ENCODE measurements at places on chromosomes 2 and 18. TPM values are rescaled to one million over a fixed set of nuclear protein-coding genes. Genes with fewer than 3 reads are reported as not detected.

DNA sequence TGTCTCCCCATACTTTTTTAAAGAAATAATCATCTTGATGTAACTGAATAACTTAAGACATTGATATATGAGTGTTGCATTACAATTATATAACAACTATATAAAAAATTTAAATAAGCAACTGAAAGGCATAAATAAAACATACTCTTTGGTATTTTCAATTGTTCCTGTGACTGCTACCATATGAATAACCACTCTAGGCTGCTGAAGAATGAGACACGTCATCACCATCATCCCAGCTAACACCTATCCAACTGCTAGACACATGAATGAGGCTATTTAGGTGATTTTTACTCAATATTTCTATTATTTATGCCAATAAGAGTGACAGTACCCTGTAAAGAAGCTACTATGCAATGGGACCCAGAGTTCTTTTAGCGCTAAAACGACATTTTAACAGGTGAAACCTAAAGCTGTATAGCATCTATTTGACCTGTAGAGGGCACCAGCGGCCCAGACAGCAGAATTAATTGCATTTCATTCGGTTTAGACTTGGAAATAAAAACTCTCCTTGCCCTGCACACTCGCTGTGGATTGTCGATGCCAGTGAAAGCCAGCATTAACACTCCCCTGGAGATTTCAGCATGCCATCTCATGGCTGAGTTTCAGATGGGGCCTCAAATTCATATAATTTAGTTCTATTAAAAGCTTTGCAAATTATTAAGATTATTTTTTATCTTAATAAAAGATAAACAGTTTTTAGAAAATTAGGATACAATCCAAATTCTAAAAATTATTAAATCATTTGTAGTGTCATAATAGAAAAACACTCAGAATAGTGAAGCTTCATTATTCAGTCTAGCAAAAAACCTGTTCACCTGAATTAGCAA is 89.4 kb upstream of the MAP2 start:
- H3K4me3 ChIP-seq = no peak overlapping the region
- no peaks in the 10 kb centered on the region for H3K36me3 ChIP-seq
- no peaks in the 10 kb centered on the region for H3K4me1 ChIP-seq
- no peaks in the 10 kb centered on the region for H3K27me3 ChIP-seq
- DNase-seq = no peak

DNA sequence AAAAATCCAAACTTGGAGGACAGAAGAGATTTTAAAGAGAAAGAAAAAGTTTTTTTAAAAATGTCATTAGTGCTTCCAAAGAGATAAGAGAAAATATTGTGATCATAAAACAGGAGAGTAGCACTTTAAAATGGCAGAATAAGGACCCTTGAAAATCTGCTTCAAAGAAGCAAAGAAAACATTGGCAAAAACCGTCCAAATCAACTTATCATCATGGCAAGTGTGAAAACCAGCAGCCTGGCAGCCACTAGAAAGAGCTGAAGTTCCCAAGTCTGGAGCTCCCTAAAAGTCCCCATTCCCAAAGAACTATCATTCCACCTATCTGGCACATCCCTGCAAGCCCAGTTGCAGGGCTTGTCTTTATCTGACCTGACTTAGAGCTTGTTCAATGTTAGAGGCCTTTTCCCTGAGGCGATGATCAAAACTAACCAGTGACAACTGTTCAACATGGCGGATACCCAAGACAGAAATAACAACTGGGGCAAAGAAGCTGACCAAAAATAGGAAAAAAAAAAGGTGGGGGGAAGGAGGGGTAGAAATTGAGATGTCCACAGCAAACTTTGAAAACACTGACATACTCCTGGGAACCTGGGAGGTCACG is 24.6 kb upstream of the RNU4ATAC start:
- H3K27ac ChIP-seq = no peak overlapping the region
- H3K36me3 ChIP-seq = no peaks in the 10 kb centered on the region
- no peaks in the 10 kb centered on the region for H3K27me3 ChIP-seq
- no peak for DNase-seq
- H3K4me1 ChIP-seq = peaks cover 26% of the 10 kb centered on the region

The GATA6 gene
- 92.8 TPM for total RNA-seq

DNA sequence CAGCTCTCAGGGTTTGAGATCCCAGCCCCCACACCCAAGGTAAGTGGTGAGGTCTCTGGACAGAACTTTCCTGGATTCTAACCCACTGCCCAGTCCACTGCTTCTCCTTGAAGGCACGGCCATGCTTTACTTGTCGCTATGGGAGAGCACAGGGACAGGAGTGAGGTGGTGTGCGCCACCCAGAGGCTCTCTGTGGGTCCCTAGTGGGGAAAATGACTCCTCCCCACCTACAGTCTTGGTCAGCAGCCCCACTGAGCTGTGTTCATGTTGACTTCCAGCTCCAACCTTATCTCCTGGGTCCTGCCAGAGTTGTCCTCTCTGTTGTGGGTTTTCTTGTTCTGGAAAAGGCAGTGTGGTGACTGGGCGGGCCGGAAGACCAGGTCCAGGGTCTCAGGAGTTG is 11.1 kb downstream of the TET3 start:
- H3K27ac ChIP-seq = no peak overlapping the region
- no peak overlapping the region for H3K4me3 ChIP-seq
- no peaks in the 10 kb centered on the region for H3K36me3 ChIP-seq
- DNase-seq = no peak
- no peaks in the 10 kb centered on the region for H3K4me1 ChIP-seq

The DQX1 gene
- not detected for total RNA-seq

GRCh38 chr2:85188852-85189251 is 55.7 kb downstream of the TCF7L1 start:
- no peaks in the 10 kb centered on the region for H3K4me1 ChIP-seq
- H3K36me3 ChIP-seq = no peaks in the 10 kb centered on the region
- H3K27me3 ChIP-seq = no peaks in the 10 kb centered on the region
- no peak overlapping the region for H3K27ac ChIP-seq
- no peak for DNase-seq
- H3K4me3 ChIP-seq = no peak overlapping the region

The NRP2 gene
- 75.1 TPM for total RNA-seq

The UGT1A10 gene
- 0.41 TPM for total RNA-seq

- H3K4me3 ChIP-seq = peak within 1 kb of the TSS; percentile 89
- no peak for DNase-seq
- peak within 1 kb of the TSS; percentile 84 for H3K27ac ChIP-seq
- peaks cover 7% of the 10 kb centered on the region for H3K4me1 ChIP-seq
- no peaks in the 10 kb centered on the region for H3K27me3 ChIP-seq
- no peaks in the 10 kb centered on the region for H3K36me3 ChIP-seq
These were observed at the start of gene TCF4 for GRCh38 chr18:55588111-55588869. Gene TCF4, minus strand, starts transcription at chr18:55588192. Its CDS starts 1,076 bp downstream, at chr18:55587116.

GRCh38 chr2:177325554-177325953 is 61.0 kb upstream of the NFE2L2 start:
- H3K27me3 ChIP-seq = no peaks in the 10 kb centered on the region
- H3K4me1 ChIP-seq = no peaks in the 10 kb centered on the region
- no peak overlapping the region for H3K27ac ChIP-seq
- H3K36me3 ChIP-seq = no peaks in the 10 kb centered on the region

Measured in thoracic aorta (tissue), 2 donors.